ENCODE measurements at places on chromosomes 2 and 18. TPM values are rescaled to one million over a fixed set of nuclear protein-coding genes. Genes with fewer than 3 reads are reported as not detected.

EDAR gene
- not detected for total RNA-seq

TWIST2 gene
- 9.2 TPM for total RNA-seq

KCNIP3 gene
- 3.5 TPM for total RNA-seq

OXER1 gene
- total RNA-seq, result 0.13 TPM

TDRD15 gene
- under 0.01 TPM for total RNA-seq

AMER3 gene
- not detected for total RNA-seq

PROKR1 gene
- total RNA-seq, result 0.11 TPM

TMEM17 gene
- 3.4 TPM for total RNA-seq

CRYGC gene
- total RNA-seq, result not detected

CAPN14 gene
- 0.13 TPM for total RNA-seq

PDE1A gene
- 89.0 TPM for total RNA-seq

OBSL1 gene
- total RNA-seq, result 57.1 TPM

IL1RN gene
- not detected for total RNA-seq

DQX1 gene
- total RNA-seq, result not detected

CD207 gene
- not detected for total RNA-seq

MYOM1 gene
- total RNA-seq, result 0.76 TPM

VIL1 gene
- total RNA-seq, result under 0.01 TPM

RAMP1 gene
- 6.8 TPM for total RNA-seq

SERPINB2 gene
- total RNA-seq, result not detected

TNFRSF11A gene
- under 0.01 TPM for total RNA-seq

SLC25A52 gene
- total RNA-seq, result 0.11 TPM

STAMBP gene
- 36.6 TPM for total RNA-seq

FSIP2 gene
- total RNA-seq, result 0.78 TPM

CNRIP1 gene
- total RNA-seq, result 70.9 TPM

TTN gene
- total RNA-seq, result 0.13 TPM

MYO5B gene
- 6.6 TPM for total RNA-seq

DAW1 gene
- total RNA-seq, result 0.13 TPM

TMEM247 gene
- total RNA-seq, result not detected

DNER gene
- 1.7 TPM for total RNA-seq

LAMA1 gene
- total RNA-seq, result 11.0 TPM

IL1B gene
- total RNA-seq, result not detected

LHCGR gene
- 0.39 TPM for total RNA-seq

NYAP2 gene
- not detected for total RNA-seq

GAREM2 gene
- total RNA-seq, result 2.7 TPM

SULT1C2 gene
- total RNA-seq, result 0.91 TPM

AGXT gene
- not detected for total RNA-seq

THAP4 gene
- total RNA-seq, result 35.3 TPM

HOXD13 gene
- total RNA-seq, result 0.13 TPM

RAX gene
- not detected for total RNA-seq

IL1R2 gene
- total RNA-seq, result 1.3 TPM

ACMSD gene
- not detected for total RNA-seq
